ENCODE measurements at places on chromosomes 6 and 20. TPM values are rescaled to one million over a fixed set of nuclear protein-coding genes. Genes with fewer than 3 reads are reported as not detected.

ARFGEF3 gene
- 81.6 TPM for total RNA-seq

RIPOR3 gene
- 7.4 TPM for total RNA-seq

CLVS2 gene
- 69.3 TPM for total RNA-seq

FILIP1 gene
- 3.8 TPM for total RNA-seq

COL9A1 gene
- 7.5 TPM for total RNA-seq

WFDC12 gene
- total RNA-seq = not detected

VARS1 gene
- total RNA-seq = 46.7 TPM

GID8 gene
- 33.3 TPM for total RNA-seq
